ENCODE measurements at places on chromosomes 1 and 21.

GRCh38 chr1:229624521-229625070 is 1.3 kb downstream of the TAF5L start:
- DNase-seq, result no peak

- DNase-seq, result no peak
Measured at GRCh38 chr1:231431665-231432415, 9.8 kb upstream of the EGLN1 start.

- DNase-seq, result no peak
Measured at GRCh38 chr21:34980423-34981115, 68.5 kb downstream of the RUNX1 start.

DNA sequence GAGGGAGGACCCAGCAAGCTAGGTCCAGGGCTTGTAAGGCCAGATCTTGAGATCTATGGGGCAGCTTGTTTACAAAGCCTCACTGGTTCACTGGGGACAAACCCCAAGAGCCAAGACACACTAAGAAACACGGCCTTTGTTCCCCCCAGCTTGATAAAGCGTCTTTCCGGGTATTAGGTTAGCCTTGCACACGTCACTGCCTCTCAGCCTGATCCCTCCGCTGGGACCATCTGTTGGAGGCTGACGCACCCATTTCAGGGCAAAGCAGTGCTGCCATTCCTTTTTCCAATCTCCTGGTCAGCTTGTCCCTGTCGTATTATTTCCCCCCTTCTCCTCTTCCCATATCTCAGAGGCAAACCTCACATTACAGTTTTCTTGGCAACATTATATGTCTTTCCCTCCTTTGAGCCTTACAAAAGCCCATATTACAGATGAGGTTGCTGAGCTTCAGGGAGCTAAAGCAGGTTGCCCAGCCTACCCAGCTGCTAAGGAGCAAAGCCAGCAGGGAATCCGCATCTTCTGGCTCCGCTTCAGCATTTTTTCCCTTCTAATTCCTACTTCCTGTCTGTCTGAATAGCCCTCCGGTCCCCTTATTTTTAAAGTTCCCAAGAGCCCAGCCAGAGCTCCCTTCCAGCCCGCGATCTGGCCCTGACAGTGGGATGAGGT is 4.1 kb downstream of the HEYL start:
- no peak for DNase-seq

DNA sequence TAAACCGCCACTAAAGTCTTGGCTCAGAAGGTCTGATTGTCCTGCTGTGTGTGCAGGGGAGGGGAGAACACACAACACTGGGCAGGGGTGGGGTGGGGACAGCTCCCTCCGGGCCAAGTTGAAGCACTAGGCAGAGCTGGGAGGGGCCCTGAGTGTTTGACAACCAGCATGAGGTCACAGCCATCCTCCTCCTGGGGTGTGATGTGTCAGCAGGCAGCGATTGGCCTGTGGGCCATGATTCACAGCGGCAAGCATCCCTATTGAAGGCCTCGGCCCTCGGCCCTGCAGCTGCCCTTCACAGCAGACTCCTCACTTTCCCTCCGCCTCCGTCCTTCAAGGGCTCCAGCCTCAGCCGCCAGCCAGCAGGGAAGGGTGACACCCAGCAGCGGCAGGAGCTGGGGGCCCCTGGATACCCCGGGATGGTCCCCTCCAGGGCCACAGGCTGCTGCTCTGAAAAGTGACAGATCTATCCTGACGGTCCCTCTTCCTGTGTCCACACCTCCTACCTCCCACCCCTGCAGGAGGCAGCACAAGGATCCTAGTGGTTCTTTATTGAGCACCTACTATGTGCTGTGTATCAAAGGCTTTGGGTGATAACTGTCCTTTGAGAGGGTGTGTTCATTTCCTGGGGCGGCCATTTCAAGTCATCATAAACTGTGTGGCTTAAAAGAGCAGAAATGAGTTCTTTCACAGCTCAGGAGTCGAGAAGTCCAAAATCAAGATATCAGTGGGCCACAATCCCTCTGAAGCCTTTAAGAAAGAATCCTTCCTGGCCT is 66.0 kb upstream of the SLC25A33 start:
- DNase-seq, result no peak

GRCh38 chr1:214120191-214120590 is 132.4 kb downstream of the PROX1 start:
- no peak for DNase-seq

DNA sequence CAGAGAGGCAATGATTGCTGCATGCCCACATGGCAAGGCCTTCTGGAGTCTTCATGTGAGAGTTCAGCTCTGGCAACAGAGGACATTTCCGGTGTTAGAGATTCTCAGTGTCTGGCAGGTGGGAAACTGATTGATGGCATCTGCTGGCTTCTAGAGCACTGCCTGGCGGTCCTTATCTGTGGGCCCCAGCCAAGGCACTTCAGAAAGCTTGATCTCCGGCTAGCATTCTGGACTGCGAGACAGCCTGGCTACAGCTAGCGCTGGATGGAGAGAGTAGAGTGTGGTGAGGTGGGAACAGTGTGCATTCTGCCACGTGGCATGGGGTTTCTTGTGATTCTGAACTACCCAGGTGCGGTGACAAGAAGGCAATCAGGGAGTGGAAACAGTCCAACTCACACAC is 9.4 kb downstream of the ZNF678 start:
- no peak for DNase-seq

- no peak for DNase-seq
Measured at GRCh38 chr1:61097722-61098121, 15.4 kb downstream of the NFIA start.

DNA sequence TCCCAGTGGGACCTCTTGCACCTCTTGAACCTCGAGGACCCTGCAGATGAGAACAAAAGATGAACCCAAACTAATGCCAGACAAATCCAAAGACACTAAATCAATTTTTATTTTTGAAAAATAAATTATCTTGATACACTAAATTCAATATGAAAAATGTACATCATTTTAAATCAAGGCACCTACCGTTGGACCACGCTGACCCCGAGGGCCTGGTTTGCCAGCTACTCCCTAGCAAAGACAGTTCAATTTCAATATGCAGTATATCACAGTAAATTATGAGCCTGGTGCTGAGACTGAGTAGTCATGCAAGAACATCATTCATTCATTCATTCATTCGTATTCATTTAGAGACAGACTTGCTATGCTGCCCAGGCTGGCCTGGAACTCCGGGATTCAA is 129.4 kb downstream of the COL11A1 start:
- DNase-seq, result no peak

DNA sequence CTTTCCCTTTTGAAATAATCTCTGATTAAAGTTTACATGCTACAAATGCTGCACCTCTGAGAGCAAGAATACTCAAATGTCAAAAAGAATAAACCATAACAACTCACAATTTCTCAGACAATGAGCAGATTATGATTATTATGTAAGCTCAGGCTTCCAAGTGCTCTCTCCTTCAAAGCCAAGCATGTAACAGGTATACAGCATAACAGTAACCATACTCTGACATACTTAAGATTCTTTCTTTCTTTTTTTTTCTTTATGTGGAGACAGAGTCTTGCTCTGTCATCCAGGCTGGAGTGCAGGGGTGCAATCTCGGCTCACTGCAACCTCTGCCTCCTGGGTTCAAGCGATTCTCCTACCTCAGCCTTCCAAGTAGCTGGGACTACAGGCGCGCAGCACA is 155.4 kb downstream of the EIF4G3 start:
- DNase-seq, result no peak

GRCh38 chr1:16119504-16119903 is 36.4 kb downstream of the EPHA2 start:
- no peak for DNase-seq

DNA sequence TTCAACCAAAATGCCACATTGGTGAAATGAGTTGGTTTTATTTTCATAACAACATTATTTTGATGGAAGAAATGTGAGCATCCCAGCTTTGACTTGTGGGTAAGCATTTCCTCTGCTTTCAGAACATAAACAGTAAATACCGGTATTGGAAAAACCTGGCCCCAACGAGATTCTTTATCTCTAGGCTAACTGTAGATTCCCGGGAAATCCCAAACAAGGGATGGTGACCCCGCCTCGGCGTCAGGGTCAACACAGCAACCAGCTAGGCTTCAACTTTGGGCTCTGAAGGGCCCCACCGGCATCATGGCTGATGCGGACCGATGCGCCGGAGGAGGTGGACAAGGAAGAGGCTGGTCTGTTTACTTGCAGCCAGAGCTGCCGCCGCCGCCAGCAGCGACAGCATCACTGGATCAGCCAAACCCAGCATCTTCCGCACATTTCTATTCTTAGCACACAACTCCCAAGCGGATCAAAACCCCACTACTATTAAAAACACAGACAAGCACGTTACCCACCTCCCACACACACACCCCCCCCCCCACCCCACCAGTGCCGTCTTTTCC is 1.1 kb downstream of the AKT3 start:
- peak; percentile 78 for DNase-seq

DNA sequence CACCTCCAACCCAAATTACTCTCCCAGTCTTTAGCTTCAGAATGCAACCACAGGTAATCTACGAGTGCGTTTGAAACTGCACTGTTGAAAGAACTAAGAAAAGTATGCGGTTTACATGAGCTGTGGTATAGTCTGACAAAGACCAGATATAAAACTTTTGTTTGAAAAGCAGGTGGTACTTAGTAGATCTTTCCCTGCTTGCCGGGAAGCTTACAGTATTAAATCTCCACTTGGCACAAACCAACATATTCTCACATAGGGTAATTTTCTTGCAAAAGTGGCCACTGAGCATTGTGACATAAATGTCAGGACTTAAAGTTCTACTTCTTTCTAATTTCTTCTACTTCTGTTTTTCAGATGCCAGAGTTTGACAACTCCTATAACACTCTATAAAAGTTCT is 8.4 kb downstream of the RGS2 start:
- no peak for DNase-seq

GRCh38 chr1:25774921-25775771 is 24.8 kb upstream of the SELENON start:
- DNase-seq, result peak; percentile 41

DNA sequence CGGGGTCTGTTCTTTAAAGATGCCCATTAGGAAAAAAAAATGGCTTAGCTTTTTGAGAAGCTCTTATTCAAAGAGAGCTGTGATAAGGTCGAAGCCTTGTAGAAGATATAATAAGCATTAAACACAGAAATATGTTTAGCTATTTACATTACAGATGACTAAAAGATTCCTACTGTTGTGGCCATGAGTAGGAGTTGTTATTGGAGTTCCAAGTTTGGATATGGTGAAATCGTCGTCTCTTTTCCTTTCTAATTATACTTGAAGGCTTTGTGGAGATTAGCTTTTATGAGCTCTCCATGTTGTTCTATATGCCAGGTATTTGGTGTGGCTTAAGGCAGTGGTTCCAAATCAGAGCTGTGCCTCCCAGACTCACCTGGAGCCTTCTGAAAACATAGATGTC is 79.9 kb upstream of the LAMC2 start:
- no peak for DNase-seq

DNA sequence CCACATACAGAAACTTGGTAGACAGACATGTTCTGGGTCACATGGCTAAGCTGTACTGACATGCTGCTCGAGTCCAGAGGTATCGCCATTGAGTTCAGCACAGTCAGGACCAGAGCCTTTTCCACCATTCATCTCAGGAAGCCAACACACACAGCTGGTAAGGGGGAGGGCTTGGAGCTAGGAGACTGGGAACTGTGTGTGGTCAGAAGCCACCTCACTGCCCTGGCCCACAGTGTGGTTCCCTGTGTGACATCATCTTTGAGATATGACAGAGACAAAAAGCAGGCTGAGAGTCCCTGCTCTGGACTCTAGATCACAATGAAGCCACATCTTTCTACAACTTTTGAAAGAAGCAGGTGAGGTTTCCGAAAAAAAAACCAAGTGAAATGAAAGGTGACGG is 107.2 kb downstream of the SIM2 start:
- no peak for DNase-seq

DNA sequence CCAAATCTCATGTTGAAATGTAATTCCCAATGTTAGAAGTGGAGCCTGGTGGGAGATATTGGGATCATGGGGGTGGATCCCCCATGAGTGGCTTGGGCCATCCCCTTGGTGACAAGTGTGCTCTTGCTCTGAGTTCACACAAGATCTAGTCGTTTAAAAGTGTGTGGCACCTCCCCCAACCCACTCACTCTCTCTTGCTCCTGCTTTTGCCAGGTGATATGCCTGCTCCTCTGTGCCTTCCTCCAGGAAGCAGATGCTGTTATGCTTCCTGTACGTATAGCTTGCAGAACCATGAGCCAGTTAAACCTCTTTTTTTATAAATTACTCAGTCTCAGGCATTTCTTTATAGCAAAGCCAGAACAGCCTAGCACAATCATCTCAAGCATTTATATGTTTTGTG is 23.0 kb upstream of the HSPA13 start:
- DNase-seq, result no peak

GRCh38 chr1:197606168-197606845 is 169.0 kb downstream of the DENND1B start:
- DNase-seq, result no peak

GRCh38 chr1:197440715-197441114 is 172.7 kb downstream of the CRB1 start:
- no peak for DNase-seq

- peak; percentile 69 for DNase-seq
Measured at GRCh38 chr1:201925981-201926645, 20.2 kb downstream of the LMOD1 start.

GRCh38 chr1:116488071-116488470 is 82.8 kb downstream of the CD58 start:
- DNase-seq, result no peak

DNA sequence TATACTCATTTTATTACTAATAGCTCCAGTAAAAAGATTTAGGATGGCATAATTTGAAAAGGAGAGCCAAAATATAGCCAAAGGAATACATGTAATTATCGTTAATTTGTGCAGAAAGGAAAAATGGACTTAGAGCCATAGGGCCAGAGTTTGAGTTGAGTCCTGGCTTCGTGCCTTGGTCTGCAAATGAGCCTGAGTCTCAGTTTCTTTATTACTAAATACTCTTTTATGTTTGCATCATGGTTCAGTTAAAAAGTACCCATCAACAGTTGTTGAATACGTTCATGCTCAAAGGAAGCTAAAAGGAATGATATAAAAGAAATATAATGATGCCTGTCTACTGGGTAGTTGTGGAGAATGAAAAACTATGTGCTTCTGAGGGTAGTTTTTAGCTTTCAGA is 155.7 kb upstream of the FAM78B start:
- DNase-seq, result no peak

DNA sequence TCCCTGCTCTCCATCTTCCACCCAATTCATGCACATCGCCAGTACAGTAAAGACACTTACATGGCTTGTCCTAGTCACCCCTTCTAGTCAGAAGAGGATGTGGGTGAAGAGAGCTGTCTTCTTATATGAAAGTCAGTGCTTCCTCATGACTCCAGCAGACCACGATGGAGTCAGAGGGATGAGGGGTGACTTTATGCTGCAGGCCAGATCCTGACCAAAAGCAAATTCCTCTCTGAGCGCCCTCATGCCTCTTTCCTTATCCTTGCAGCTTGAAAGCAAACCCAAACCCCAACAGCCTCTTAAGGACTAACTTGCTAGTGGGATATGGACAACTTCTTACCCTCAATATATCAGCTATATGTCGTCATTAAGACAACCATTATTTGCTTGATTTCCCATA is 348.2 kb upstream of the DUSP10 start:
- no peak for DNase-seq

DNA sequence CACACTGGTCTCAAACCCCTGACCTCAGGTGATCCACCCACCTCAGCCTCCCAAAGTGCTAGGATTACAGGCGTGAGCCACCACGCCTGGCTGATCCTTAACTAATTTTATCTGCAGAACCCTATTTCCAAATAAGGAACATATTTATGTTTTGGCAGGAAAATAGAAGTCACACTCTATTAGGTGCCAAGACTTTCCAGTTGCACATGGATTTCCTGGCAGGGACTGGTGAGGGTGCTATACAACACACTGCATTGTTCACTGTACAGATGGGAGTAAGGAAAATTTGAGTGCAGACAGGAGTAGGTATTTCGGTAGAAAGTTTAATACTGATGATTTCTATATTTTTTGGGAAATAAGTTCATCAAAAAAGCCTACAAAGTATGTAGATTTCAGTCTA is 605.3 kb upstream of the B3GALT2 start:
- no peak for DNase-seq

All from glutamatergic neuron (in vitro differentiated cells).